ENCODE measurements at places on chromosomes 7 and 10. TPM values are rescaled to one million over a fixed set of nuclear protein-coding genes. Genes with fewer than 3 reads are reported as not detected.

- DNase-seq: no peak
These were observed 4.0 kb downstream of the CRCP start for GRCh38 chr7:66118603-66119002.

GRCh38 chr7:117830422-117830954 is 42.8 kb downstream of the CTTNBP2 start:
- DNase-seq: no peak

- no peak for DNase-seq
These were observed 23.2 kb upstream of the C1GALT1 start for GRCh38 chr7:7159063-7159658.

GRCh38 chr7:3210531-3210930 is 90.5 kb upstream of the SDK1 start:
- peak; percentile 40 for DNase-seq

DNA sequence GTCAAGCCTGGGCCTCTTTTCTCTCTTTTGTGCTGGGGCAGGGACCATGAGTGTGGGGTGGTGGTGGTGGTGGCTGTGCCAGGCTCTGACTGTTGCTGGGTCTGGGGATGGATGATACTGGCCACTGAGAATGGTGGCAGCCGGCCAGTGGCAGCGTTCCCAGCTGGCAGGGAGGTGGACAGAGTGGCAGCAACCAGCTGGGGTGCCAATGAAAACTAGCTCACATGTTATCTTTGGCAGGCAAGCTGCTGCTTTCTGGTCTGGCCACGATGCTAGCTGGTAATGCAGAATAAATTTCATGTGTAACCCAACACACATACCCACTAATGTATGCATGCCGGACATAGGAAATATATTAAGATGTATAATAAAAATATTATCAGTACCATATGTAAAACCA is 95.0 kb upstream of the SLC26A5 start:
- DNase-seq: no peak

- no peak for DNase-seq
These were observed 23.5 kb downstream of the OGDH start for GRCh38 chr7:44629829-44630522.

- DNase-seq: no peak
These were observed 18.1 kb downstream of the CFAP46 start for GRCh38 chr10:132924046-132924952.

GRCh38 chr7:124071843-124072242 is 39.0 kb upstream of the TMEM229A start:
- no peak for DNase-seq

DNA sequence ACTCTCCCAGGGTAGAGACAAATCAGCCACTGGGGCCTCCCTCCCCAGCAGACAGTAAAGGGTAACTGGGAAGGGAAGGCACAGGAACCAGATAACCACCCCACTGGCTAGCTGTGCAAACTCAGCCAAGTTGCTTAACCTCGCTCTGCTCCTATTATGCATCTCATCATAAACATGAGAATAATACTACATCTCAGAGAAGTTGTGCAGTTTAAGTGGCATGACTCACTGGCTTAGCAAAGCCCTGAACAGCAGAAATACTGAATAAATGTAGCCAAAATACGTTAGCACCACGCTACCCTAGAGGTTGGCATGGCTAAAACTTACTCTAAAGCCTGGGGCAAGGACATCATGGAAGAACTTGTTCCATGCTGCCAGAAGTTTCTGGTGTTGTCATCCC is 128.1 kb upstream of the ANK3 start:
- no peak for DNase-seq

DNA sequence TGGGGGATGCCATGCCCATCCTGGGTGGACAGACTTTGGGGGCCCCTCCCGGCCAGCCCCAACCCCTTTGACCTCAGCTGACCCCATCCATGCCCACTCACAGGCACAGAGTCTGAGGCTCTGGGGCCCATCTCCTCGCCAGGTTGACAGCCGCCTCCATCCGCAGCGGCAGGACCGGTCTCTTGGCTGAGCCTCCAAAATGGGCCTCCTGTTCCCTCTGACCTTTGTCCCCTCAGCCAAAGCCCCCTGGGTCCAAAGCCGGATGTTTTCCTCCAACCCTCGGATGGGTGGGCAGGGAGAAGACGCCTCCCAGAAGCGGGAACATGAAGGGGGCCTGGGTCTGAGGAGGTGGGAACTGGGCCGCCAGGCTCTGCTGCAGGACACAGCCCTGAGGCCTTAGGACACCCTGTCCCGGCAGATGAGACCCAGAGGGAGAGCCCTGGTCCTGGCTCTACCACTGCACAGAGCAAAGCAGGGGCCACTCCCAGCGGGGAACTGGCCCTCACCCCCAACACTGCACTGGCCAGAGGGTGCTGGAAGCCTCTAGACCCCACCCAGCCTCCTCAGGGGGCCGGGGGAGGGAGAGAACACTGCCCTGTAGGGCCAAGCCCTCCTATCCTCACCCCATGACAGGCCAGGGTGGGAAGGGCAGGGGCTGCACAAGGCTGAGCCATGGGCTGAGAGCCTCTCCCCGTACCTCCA is 12.6 kb downstream of the PDGFA start:
- DNase-seq: no peak

DNA sequence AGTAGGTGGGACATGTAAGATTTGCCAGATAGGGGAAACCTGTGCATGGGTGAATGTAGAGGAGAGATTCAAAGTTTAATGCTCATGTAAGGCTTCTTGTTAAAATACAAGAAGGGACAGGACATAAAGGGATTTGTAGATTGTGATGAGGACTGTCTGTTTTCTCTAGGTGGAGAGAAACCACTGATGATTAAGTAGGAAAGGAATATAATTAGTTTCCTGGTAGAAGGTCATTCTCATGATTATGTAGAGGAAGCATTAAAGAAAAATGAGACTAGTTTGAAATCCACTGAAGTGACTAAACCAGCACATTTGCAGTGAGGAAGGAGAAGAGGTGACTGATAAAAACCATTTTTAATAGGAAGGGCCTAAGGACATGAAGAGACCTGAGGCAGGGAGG is 19.6 kb upstream of the MACC1 start:
- DNase-seq: no peak

DNA sequence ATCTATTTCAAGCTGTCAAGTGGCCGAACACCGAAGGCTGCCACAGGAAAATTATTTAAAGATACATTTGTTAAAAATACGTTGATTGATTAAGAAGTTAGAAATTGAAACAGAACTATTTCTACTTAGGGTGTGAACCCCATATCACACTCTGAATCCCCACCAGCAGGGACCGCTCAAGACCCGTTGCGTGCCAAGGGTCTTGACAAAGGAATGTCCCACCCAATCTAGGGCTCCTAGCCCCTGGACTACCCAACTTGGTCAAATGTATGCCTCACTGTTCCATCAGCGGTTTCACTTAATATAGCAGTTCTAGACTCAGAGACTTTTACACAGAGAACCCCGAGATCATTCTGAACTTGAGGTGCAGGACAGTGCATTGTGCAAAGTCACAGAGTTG is 11.6 kb upstream of the PFKFB3 start:
- DNase-seq: no peak

DNA sequence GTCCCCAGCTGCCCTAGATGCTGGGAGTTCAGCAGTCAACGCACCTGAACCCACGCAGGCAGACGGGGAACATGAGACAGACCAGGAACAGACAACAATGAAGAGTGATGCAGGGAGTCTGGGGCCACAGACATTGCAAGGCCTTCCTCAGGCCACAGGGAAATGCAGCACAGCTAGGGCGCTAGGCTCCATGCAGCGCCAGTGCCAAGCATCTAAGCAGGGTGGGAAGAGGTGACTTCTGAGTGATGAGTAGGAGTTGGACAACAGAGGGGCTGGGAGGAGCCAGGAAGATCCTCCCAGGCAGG is 7.7 kb upstream of the RET start:
- no peak for DNase-seq

DNA sequence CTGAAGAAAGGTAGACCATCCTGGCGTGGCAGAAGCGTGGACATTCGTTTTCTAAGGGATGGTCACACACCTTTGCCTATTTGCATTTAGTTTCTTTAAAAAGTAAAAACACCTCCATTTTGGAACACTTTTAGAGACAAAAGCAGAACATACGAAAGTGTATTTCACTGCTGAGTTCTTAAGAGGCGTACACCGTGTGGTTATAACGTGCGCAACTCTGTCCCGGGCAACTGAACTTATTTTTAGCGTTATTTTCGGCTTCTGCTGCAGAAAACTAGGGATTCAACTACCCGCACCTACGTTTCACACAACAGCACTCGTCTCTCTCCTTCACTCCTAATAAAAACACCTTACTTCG is 557 bp upstream of the LSM8 start:
- DNase-seq: no peak

DNA sequence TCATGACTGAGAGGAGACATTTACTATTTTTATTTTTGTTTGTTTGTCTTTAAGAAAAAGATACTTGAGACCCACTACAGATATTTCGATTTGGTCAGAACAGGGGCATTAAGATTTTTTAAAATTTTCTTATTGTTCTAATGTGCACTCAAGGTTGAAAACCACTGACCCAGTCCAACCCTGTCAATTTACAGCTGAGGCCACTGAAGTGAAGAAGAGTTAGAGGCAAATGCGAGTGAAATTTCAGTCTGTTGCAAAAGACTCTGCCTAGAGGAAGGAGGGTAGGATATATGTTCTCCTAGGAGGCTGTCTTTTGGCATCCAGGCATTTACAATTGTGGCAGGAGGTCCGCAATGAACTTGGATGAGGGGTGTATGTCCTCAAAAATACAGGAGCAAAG is 396.3 kb downstream of the RPS24 start:
- no peak for DNase-seq

DNA sequence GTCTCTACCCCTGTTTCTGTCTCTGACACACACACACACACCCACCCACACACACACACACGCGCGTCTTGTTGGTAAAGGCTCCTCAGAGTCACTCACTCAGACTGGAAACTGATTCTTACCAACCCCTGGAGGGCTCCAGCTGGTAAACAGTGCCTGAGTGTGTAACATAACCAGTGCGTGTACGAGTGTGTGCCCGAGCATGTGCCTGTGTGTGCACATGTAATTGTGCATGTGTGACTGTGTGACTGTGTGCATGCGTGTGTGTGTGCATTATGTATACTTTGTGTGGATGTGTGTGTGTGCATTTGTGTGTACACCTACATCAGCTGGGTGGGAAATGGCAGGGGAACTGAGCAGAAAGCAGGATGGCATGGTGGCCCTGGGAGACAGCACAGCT is 317.1 kb downstream of the WDR37 start:
- DNase-seq: no peak

DNA sequence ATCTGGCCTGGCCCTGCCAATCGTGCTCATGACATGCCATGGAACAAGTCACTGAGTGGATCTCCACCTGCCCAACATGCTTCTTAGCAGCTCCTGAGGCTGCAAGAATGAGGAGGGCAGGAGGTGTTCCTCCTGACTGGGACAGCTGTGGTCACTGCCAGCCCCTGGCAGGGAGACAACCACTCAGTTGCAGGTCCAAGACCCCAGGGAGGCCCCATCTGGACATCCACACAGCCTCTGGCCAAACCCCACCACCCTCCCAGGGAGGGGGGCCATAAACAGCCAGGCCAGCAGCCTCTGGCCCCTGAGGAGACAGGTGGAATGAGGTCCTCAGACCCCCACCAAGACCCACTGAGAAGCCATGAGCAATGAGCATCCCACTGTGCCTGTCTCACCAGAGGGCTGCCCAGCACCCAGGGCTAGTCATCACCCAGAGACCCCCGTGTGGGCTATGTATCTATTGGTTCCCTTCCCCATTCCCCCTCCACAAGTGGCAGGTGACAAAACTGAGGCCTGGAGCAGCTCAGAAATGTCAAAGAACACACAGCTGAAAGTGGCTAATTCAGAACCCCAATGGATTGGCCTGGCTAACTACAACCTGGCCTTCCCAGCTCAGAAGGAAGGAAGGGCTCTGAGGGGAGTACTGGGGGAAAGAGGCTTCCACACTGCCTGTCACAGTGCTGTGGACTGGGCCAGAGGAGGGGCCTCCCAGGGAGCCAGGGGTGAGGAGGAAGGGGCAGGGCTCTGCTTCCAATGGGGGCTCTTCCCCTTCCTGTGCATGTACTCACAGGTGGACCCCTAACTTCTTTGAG is 3.0 kb downstream of the GPRIN2 start:
- DNase-seq: peak; percentile 70

DNA sequence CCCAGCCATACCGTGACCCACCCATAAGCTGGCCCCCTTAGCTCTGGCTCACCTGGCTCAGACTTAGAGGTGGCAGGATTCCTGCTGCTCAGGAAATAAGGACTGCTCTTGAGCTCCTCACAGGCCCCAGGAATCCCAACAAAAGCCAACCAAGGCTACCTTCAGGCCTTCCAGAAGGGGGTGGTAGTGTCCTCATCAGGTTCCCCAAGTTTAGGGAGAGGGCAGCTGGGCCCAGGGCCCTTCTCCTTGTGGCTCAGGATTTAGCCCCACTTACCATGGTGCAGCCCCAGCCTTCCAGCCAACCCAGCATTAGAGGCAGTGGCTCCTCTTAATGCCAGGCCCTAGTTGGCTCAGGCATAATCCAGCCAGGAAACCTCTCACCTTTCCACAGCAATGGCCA is 23.5 kb downstream of the NPFFR1 start:
- no peak for DNase-seq

DNA sequence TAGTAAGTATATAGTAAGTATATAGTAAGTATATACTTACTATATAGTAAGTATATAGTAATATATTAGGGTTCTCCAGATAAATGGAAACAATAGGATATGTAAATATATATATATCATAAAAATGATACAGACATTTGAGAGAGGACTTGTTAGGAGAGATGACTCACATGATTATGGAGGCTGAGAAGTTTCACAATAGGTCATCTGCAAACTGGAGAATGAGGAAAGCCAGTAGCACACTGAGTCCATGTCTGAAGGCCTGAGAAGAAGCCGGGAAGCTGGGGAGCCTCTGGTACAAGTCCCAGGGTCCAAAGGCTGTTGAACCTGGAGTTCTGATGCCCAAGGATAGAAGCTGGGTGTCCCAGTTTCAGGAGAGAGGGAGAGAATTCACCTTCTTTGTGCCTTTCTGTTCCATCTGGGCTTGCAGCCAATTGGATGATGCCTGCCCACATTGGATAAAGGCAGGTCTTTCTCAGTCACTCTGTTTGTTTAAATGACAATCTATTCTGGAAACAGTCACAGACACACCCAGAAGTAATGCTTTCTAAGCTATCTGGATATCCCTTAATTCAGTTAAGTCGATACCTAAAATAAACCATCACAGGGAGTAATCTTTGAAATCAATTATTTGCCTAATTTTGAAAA is 205.5 kb upstream of the CDC14C start:
- no peak for DNase-seq

- DNase-seq: no peak
These were observed 93.9 kb downstream of the DNAJB6 start for GRCh38 chr7:157430721-157431120.

GRCh38 chr7:6284055-6284400 is 11.6 kb upstream of the CYTH3 start:
- no peak for DNase-seq

Gene YKT6
- total RNA-seq: 97.4 TPM

Gene HOXA6
- 10.9 TPM for total RNA-seq

Gene CCDC172
- not detected for total RNA-seq

Gene CREM
- total RNA-seq: 26.9 TPM

Gene LIPK
- total RNA-seq: 3.2 TPM

Gene SDK1
- total RNA-seq: 17.8 TPM

Gene MYO3A
- total RNA-seq: 12.5 TPM

Gene BUB3
- total RNA-seq: 74.2 TPM

Gene TMEM229A
- 0.33 TPM for total RNA-seq

Gene PNLIPRP2
- 1.2 TPM for total RNA-seq

Gene FAM13C
- total RNA-seq: 10.1 TPM

Gene SSC4D
- 1.7 TPM for total RNA-seq

Gene PLAC9
- 8.2 TPM for total RNA-seq

Gene SNX13
- total RNA-seq: 48.9 TPM
